ENCODE measurements at places on chromosomes 11 and 22.

DNA sequence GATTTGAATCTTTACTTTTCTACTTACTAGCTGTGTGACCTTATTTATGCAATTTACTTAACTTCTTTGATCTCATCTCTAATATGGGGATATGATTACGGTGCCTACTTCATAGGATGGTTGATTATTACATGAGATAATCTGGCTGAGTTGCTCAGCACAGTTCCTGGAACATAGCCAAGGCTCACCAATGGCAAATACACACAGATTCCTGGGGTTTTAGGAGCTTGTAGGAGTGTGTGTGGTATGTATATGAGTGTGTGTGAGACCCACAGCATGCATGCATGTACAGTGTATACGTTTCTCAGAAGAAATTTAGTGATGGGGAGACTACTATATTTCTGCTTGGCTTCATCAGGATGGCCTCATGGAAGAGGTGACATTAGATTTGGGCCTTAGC lies 256.9 kb downstream of the KIRREL3 start:
- no peak for DNase-seq

DNA sequence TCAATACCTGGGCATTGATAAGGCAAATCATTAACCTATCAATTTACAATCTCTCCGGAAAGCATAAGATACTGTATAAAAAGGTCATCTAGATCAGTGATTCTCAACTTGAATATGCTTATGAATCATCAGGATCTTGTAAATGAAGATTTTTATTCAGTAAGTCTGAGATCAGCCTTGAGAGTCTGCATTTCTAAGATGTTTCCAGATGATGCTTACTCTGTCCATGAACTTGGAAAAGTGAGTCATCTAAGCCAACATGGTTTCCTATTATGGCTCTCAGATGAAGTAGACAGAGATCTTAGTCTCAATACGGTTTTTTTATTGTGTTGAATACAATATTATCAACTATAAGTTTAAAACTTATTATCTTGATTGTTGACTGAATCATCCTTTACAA lies 226.4 kb upstream of the KIRREL3 start:
- no peak for DNase-seq

DNA sequence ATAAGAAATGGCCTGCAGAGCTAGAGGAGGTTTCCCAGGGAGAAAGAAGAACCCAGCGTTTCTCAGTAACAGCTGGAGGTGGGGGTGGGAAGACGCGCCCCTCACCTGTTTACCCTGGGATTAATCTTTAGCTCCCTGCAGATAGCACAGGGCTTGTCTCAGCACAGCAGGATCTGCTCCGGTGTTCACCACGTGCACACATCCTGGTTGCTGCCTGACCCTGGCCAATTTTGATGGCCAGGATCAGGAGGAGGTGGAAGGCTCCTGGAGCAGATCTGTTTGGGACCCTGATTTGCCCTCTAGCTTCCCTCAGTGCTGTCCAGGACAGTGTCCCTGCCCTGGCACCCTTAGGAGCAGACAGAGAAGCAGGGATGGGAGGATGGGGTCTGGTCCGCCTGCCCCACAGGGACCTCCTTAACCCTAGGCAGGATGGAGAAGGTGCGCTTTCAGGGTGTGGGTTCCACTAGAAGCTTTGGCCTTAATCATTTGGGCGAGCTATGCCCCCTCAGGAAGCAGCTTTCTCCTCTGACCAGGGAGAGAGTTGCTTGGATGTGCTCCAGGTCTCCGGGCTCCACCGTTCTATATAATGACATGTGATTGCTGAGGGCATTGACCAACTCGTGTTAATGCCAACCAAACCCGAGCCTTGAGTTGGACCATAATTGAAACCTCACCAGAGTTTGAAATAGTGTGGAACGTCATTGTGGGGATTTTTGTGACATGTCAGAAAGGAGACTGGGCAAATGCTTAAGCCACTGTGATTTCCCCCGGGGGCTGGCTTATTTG lies 19.3 kb downstream of the UPB1 start:
- no peak for DNase-seq

- peak; percentile 59 for DNase-seq
Observed at GRCh38 chr11:34356913-34357700, 703 bp downstream of the ABTB2 start.

Data from KBM-7 (cell line).